ENCODE measurements at places on chromosomes 1 and 21. TPM values are rescaled to one million over a fixed set of nuclear protein-coding genes. Genes with fewer than 3 reads are reported as not detected.

The WRAP73 gene
- total RNA-seq = 20.5 TPM

The CFHR4 gene
- not detected for total RNA-seq

The CD5L gene
- total RNA-seq = not detected

The MTARC1 gene
- total RNA-seq = 291 TPM

The PKP1 gene
- 0.51 TPM for total RNA-seq

The RNU1-3 gene
- total RNA-seq = under 0.01 TPM

The MAB21L3 gene
- total RNA-seq = 3.7 TPM

The TRIM62 gene
- total RNA-seq = 1.5 TPM

The RHBG gene
- total RNA-seq = not detected

The C1orf87 gene
- total RNA-seq = not detected

The RASSF5 gene
- total RNA-seq = 17.3 TPM

The ALX3 gene
- not detected for total RNA-seq

The INKA2 gene
- 10.5 TPM for total RNA-seq

The RAP1GAP gene
- total RNA-seq = 0.17 TPM

The RSBN1 gene
- 20.9 TPM for total RNA-seq

The PAQR7 gene
- 3.9 TPM for total RNA-seq

The SPRR2B gene
- not detected for total RNA-seq

The F3 gene
- total RNA-seq = 183 TPM

The SSBP3 gene
- total RNA-seq = 28.1 TPM

The EDEM3 gene
- total RNA-seq = 66.4 TPM

The ERG gene
- total RNA-seq = 7.8 TPM

The RAB3GAP2 gene
- total RNA-seq = 41.7 TPM

The GBP2 gene
- total RNA-seq = 84.3 TPM

The AADACL4 gene
- total RNA-seq = not detected

The HLX gene
- 16.5 TPM for total RNA-seq

The C1orf52 gene
- total RNA-seq = 12.7 TPM

The AMPD1 gene
- total RNA-seq = not detected

The FCRLB gene
- total RNA-seq = 0.49 TPM

The OPRD1 gene
- not detected for total RNA-seq

The CCT8 gene
- total RNA-seq = 135 TPM

The OR2G6 gene
- total RNA-seq = not detected

The CYP4B1 gene
- 224 TPM for total RNA-seq

The PLPPR4 gene
- 2.3 TPM for total RNA-seq

The OXCT2 gene
- 1.1 TPM for total RNA-seq

The IL12RB2 gene
- 3.3 TPM for total RNA-seq

The WNT3A gene
- not detected for total RNA-seq

The MYBPH gene
- total RNA-seq = not detected

The IFI6 gene
- 28.4 TPM for total RNA-seq

The PLCH2 gene
- total RNA-seq = 0.68 TPM

The FAM72B gene
- total RNA-seq = 3.4 TPM

The HTR6 gene
- not detected for total RNA-seq

The CYP4X1 gene
- total RNA-seq = 46.5 TPM

The DSCAM gene
- 0.17 TPM for total RNA-seq

The ADGRL4 gene
- 57.0 TPM for total RNA-seq

The IARS2 gene
- total RNA-seq = 86.1 TPM

The NUP210L gene
- total RNA-seq = 0.22 TPM

The SMYD3 gene
- 20.9 TPM for total RNA-seq

The RGS8 gene
- total RNA-seq = not detected

The BLACAT1 gene
- total RNA-seq = not detected

The WDR3 gene
- total RNA-seq = 11.2 TPM

The VWA5B1 gene
- total RNA-seq = not detected
